ENCODE measurements at places on chromosomes 1 and 21.
A peak's percentile ranks its signal among the peaks of the same experiment; 100 is the strongest.

GRCh38 chr1:15650433-15650832 lies 33.2 kb downstream of the DDI2 start:
- no peak for DNase-seq

GRCh38 chr1:236920286-236920894 lies 83.9 kb downstream of the MT1HL1 start:
- no peak for DNase-seq

GRCh38 chr1:26536081-26536480 lies 6.5 kb downstream of the RPS6KA1 start:
- DNase-seq: no peak

- DNase-seq: no peak
These were observed 122.1 kb downstream of the NGF start for GRCh38 chr1:115215703-115216521.

GRCh38 chr21:46459024-46459355 lies 299 bp downstream of the DIP2A start:
- DNase-seq: no peak

DNA sequence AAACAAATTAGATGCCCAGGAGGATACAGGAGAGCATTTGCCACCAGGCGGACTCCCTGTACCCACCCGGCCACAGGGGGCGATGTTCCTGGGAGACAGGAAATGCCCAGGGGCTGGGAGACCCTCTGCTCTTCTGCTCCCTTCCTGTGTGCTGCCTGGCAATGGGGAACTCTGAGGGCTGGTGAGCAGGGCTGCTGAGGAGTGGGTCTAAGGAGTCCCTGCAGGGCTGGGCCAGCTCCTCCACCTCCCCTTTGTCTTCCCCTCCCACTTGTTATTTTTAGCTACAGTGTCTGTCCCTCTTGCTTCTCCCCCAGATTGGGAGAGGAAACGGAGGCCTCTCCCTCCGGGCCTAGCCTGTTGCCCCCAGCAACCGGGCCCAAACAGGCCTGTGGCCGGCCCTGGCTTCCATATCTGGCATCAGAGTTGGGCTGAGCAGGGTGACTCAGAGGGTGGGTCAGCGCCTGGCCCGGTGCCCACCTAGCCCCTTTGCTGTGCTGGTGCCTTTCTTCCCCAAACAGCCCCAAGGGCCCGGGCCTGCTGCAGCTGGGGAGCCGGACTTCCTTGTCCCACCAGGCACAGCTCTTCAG lies 11.6 kb downstream of the LMNA start:
- DNase-seq: peak; percentile 62

GRCh38 chr1:67732750-67733151 lies 47.8 kb downstream of the GADD45A start:
- DNase-seq: no peak

DNA sequence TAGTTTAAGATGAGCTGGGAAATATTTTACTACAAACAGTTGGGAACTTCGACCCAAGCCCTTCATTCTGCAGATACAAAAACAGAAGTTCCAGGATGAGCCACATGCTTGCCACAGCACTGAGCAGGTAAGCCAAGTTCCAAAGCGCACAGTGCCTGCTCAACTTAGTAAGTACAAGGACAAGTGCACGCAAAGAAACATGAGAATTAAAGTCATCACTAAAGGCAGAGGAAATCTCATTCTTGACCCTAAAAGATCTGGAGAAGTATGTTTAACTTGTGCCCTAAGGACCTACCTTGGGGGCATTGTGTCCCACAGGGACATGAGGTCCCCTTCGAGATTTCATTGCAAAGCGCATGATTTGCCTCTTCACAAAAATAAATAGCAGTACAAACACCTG lies 1.2 kb upstream of the UBAP2L start:
- DNase-seq: no peak

- no peak for DNase-seq
These were observed 16.3 kb upstream of the MTARC1 start for GRCh38 chr1:220770245-220770913.

DNA sequence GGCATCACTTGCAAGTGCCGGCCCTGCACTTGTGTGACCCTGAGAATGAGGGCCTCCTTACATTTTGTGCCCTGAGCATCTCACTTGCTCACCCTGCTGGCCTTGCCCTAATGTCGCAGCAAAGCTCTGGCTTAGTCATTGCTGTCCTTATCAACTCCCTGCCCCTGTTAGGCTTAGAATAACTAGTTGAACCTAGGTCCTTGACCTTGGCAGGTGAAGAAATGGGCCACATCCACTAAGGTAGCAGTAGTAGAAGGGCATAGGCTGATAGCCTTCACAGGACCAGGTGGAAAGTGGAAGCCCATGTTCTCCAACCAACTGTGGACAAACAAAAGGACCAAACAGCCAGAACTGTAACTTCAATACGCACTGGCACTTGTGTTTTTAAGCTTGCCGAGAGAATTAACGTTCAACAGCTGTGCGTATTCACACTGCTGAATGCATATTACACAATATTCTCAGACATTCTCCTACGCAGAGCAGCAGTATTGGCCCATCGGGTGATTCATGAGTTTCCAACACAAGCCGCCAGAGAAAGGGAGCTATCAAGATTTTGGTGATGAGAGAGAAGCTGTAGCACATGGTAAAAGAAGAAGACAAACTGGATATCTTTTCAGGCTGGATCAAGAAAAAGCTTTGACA lies 27.7 kb upstream of the PTGFRN start:
- peak; percentile 50 for DNase-seq

DNA sequence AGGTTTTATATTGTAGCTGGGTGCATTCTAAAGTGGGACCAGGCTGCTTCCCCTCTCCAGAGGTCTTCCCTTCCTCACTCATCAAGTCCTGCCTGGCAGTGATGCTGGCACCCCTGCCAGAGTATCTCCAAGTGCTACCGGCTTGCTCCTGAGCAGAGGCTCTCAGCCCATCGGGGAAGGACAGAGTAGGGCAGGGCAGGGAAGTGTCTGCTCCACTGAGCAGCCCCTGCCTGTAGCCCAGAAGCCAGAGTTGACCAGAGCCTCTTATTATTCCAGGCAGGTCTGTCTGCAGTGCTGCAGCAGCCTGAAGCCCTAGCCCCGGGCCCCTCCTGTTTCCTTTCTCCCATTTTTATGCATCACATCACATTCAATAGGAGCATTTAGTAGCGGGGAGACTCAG lies 51.1 kb downstream of the ATP2B4 start:
- no peak for DNase-seq

GRCh38 chr1:32241001-32241763 lies 5.8 kb upstream of the FAM167B start:
- DNase-seq: peak; percentile 58

GRCh38 chr1:82466891-82467290 lies 666.2 kb downstream of the ADGRL2 start:
- no peak for DNase-seq

DNA sequence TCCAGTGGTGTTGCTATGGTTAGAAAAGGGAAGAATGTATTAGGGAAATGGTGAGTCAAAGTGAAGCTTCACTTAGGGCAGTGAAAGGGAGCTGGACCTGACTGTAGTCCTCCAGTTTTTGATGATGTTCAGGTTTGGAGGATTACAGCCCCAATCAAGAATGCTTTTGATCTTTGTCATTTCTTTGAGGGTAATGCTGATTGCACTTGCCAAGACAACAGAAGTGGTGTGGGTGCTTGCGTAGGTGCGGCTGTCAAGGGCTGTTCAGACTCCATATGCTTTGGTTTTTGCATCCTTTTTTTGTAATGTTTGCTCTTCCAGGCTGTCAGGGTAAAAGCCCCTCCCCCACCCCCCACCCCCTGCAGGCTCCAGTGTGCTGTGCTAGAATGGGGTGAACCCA lies 38.9 kb downstream of the HHAT start:
- no peak for DNase-seq

DNA sequence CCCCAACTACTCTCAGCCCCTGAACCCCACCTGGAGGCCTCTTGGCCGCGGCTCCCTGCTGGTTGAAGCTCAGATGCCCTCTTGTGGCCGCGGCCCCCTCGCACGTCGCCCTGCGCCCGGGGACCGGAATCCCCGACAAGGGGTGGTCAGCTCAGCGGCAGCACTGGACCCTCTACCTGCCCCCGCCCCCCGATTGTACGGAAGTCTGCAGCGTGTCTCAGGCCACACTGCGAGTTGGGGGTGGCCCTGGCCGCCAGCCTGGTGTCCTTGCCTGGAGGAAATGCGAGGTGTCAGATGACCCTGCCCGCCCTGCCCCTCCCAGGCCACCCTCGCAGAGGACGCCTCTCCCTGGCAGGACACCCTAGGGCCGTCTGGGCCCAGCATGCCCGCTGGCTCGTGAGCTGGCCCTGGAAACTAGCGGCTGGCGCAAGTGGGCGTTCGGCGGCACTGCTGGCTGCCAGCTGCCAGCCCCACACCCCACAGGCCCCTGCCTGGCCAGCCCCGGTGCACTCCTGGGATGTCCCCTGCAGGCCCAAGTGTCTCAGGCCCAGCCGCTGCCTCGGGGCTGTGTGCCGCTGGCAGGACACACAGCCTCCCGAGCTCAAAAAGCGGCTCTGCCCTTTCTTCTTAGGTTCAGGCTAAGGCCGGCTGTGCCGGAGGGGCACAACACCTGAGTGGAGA lies 60.8 kb downstream of the EDN2 start:
- no peak for DNase-seq
